ENCODE measurements at places on chromosomes 5 and 9. TPM values are rescaled to one million over a fixed set of nuclear protein-coding genes. Genes with fewer than 3 reads are reported as not detected.

PPIC gene
- 15.8 TPM for total RNA-seq

MINAR2 gene
- total RNA-seq: not detected

GARIN3 gene
- not detected for total RNA-seq

KLHL9 gene
- total RNA-seq: 39.7 TPM

HRCT1 gene
- 1.8 TPM for total RNA-seq

DCAF10 gene
- total RNA-seq: 18.4 TPM

NEURL1B gene
- 0.20 TPM for total RNA-seq

BNC2 gene
- 47.5 TPM for total RNA-seq

LECT2 gene
- total RNA-seq: not detected
